ENCODE measurements at places on chromosomes 6 and 20.

DNA sequence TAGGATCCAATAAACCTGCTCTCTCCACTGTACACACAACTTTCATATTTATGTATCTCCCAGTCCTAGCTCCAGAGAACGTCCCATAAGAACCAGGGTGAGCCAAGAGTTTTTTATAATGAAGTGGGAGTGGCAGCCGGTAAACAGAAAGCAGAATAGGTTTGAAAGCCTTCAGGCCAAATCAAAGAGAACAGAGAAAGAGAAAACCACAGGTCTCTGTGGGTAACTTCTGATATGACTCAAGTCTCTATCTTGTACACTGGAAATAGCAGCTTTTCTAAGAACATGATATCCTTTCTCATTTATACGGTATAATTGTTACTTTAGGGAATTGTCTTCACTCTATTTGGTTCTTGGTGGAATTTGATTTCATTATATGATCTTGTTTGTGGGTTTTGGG lies 273.6 kb downstream of the PACRG start:
- no peak for DNase-seq

DNA sequence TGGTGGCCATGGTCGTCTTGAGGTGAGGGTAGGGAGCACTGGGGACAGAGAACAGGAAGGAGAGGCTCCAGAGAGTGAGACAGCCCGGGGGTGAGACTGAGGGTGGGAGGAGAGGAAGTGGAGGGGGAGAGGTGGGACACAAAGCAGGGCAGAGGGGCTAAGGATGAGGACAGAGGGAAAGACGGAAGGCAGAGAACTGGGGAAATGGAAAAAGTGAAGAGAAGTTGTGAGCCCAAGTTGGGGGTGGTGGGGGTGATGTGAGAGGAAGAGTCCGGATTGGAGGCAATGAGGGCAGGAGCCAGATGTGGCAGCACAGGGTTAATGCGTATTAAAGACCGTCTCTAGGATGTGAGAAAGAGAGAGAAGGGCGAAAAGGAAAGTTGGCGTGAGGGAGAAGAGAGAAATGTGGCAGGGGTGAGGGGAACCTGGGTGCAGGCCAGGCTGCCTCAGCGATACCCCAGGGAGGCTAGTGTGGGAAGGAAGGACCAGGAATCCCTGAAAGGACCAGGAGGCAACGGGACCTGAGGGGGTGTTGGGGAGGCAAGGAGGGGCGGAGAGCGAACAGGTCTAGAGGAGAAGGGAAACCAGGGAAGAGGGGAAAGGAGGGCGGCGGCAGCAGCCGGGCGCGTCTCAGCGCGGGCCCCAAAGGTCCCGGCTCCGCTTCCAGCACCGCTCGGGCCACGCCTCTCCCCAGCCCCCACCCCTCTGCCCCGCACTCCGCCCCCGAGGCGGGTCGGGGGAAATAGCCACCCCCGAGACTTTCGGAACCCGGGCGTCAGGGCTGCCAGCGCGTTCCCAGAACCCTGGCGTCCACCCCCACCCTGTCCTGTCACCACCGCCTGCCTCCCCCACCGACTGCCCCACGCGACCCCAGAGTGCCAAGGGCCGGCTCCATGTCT lies at the start of gene PPP1R18:
PPP1R18 (minus strand) TSS at position 637 of the 899 bp plus-strand sequence; CDS start at position 10, 627 bp downstream.
- no peak for DNase-seq

DNA sequence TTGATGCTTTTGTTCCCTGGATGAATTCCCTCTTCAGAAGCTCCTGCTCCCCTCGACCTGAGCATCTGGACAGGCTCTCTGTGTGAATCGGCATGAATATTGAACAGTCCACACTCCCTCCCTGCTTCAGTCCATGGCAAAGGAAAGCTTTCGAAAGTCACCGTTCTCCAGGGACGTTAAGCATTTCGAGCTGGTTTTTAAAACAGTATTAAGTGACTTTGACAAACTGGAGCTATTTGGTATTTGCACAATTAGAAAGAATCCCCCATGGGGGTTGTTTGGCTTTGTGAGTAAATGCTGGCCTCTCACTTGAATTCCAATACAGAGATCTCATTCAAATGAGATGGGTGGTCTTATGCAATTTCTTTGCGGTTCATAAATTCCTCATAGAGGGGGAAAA lies 85.3 kb upstream of the TIAM2 start:
- DNase-seq = no peak

DNA sequence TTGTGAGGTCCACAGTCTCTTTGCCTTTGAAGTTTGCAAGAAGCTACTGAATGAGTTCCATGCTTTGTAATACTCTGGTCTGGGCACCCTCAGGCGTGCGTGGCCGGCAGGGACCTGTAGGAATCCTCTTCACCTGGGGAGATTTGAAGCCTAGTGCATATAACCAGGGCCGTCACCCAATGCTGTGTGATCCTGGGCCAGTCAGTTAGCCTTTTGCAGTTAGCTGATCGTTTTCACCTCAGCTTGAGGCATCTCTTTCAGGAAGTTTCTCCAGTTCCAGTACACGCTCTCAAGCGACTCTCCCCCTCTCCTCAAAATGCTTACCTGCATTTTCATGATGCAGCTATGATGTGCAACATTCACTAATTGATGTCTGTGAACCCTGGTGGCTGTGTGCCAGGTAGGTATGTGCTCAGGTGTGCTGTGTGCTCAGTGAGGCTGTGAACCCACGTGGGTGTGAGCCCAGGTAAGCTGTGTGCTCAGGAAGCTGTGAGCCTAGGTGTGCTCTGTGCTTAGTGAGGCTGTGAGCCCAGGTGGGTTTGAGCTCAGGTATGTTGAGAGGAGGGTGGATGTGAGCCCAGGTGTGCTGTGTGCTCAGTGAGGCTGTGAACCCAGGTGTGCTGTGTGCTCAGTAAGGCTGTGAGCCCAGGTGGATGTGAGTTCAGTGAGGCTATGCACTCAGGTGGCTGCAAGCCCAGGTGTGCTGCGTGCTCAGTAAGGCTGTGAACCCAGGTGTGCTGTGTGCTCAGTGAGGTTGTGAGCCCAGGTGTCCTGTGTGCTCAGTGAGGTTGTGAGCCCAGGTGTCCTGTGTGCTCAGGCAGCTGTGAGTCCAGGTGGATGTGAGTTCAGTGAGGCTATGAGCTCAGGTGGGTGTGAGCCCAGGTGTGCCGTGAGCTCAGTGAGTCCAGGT lies 120.4 kb downstream of the PHACTR3 start:
- no peak for DNase-seq

DNA sequence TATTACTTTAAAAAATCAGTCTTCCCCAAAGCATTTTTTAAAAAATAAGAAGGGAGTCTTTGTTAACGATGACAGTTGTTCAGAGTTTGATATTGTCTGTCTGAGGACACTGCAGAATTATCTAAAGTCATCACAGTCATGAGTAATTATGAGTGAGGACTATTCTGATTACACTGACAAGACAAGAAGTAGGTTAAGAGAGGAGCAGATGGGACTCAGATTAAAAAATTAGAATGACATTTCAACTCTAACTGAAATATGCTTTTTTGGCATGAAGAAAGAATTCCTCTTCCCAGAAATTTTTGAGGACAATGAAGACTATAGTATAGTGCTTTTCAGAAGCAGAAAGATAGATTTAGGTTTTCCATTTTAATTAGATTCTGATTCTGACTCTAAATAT lies 456.5 kb downstream of the EPHA7 start:
- DNase-seq = no peak

DNA sequence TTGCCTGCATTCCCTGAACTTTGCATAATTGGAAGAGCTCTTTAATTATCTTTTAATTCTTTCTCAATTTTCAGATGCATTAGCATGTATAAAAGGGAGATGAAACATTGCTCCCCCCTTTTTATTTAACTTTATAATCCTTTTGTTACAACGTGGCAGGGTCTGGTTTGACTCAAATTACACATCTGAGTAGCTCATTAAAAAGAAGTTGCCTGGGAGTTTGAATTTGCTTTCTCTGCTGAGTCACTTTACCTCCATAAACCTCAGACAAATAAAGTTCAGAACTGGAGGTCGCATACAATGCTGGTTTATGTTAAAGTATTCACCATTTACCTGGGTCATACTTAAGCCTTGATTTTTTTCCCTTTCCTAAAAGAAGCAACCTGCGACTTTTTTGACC lies 495.2 kb downstream of the PREX1 start:
- DNase-seq = no peak

DNA sequence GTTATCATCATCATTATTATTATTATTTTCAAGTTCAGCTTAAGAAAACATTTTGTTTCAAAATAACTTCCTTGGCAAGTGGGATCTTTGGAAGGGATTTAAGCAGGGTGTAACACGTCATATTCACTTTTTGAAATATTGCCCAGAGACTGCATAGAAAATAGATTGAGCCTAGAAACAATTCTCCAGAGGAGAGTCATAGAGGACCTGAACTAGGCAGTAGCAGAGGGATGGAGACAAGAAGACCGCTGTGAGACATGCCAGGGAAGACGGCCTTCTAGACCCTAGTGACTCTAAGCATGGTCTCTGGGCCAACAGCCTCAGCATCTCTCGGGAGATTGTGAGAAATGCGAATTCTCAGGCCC lies 55.5 kb downstream of the EDN1 start:
- DNase-seq = no peak

GRCh38 chr6:36414481-36414880 lies 27.0 kb upstream of the ETV7 start:
- DNase-seq = no peak

DNA sequence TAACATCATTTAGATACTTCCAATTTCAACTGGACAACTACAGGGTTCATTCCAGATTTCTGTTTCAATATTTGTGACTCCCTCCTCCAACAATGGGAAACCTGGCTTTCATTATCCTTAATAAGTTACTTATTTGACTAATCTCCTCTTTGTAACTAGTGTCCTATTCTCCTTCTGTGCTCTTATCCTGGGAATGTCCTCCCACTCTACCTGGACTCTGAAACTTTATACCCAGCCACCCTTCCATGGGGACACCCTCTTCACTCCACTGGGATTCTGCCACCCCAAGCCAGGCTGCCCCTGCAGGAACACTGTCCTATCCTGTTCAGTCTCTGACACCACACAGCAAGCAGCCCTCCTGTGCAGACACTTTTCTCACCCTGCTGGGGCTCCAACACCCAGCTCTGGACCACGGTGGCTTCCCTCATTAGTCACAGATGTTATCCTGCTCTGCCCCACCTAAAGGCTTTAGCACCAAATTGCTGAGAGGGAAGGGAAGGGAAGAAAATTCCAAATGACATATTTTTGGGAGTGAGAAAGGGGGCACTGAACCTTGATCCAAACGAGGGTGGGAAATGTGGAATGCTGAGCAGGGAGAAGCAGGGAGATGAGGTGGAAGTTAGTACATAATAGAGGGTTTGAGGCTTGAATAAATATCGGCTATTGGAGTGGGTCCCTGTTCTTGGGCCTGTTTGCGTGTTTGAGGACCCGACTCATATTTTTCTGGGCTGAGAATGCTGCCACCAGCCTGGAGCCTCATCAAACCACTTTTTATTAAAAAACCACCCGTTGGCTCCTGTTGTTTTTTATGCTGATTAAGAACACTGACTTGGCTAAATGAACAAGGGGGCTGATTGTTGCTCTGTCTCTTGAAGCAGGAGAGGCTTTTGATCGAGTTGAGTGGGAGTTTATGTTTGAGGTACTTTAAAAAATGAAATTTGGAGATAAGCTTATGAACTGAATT lies 54.0 kb upstream of the AKIRIN2 start:
- no peak for DNase-seq

DNA sequence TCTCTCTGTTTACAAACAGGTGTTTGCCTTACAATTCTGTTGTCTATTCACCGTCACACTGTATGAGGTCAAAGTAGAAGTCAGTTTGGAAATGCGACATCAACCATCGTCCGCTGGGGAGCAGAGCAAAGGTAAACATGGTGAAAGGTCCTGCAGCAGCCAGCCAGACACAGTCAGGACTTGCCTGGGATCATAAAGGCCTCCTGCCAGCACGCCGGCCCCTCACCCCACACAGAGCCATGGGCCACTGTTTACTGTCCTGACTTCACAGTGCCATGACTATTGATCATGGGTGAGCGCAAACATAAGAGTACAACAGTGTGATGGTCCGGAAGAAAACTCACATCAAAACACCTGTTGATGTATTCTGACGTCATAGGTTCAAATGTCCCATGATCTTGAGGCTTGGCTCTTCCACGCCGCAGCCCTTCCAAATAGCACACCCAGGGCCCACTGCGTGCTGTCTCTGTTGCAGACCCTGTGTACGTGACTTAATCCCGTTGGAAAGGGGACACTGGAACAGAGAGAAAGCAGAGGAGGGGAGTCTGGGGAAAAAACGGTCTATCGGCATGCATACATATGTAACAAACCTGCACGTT lies 16.9 kb upstream of the PPP1R3G start:
- DNase-seq = no peak

DNA sequence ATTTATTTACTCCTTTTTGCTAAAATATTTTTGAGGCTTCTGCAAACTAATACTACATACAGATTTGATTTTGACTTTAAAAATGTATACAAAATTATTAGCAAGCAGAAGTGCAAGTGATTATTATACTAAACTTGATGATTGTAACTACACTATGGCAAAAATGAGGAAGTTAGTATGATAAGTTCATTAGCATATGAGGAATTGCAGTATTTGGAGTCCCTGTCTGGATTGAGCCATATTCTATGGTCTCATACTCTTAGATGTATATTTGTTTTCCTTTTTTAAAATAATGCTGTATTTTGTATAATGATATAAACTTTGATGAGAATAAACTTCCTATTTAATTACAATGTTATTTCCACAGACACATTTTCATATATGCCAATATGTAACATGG lies 13.9 kb downstream of the CRISP3 start:
- no peak for DNase-seq

GRCh38 chr6:27414300-27414699 lies 25.7 kb downstream of the ZNF391 start:
- DNase-seq = no peak

- no peak for DNase-seq
Measured at GRCh38 chr6:36226438-36227047, 30.0 kb downstream of the BRPF3 start.

- DNase-seq = no peak
Measured at GRCh38 chr20:62275219-62275618, 27.6 kb upstream of the ADRM1 start.

DNA sequence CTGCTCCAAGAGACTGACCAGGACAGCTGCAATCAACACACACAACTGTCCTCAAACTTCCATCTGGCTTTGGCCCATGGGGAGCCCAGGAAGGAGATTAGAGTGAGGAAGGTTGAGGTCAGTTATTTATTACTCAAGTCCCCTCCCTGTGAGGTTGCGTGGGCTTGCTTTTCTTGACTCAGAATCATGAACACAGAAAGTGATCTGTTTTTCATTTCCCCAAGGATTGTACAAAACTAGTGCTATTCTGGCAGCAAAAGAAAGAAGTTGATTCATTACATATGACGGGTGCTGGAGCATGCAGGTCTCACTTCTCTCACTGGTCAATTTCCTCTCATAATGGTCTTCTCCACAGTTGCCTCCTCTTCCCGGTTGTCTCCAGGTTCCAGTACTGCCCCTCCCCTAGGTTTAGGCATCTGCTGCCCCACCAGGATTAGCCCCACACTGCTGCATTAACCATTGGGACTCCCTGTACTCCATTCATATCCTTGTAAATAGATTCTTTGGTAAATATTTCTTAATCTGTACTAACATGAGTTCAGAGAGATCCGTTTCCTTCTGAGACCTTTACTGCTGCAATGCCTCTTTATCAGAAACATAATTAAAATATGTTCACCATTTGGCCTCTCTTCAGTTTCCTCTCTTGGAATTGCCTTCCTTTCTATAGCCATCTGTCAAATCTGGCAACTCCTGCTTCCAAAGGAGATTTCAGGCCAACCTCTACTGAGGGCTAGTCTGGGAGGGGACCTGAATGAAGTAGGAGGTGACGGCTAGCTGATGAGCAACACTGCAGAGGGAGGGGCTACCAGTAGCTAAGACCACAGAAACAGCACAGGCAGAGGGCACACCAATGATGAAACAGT lies 888.8 kb downstream of the QKI start:
- DNase-seq = no peak

Measured in kidney capillary endothelial cell (primary cell).